ENCODE measurements at places on chromosomes 13 and 19. TPM values are rescaled to one million over a fixed set of nuclear protein-coding genes. Genes with fewer than 3 reads are reported as not detected.

- no peak overlapping the region for H3K27ac ChIP-seq
- no peaks in the 10 kb centered on the region for H3K36me3 ChIP-seq
- no peak overlapping the region for H3K4me3 ChIP-seq
- no peaks in the 10 kb centered on the region for H3K27me3 ChIP-seq
- DNase-seq = no peak
Observed at GRCh38 chr13:61144301-61144700, 271.3 kb downstream of the PCDH20 start.

Gene SHISA7
- not detected for total RNA-seq

DNA sequence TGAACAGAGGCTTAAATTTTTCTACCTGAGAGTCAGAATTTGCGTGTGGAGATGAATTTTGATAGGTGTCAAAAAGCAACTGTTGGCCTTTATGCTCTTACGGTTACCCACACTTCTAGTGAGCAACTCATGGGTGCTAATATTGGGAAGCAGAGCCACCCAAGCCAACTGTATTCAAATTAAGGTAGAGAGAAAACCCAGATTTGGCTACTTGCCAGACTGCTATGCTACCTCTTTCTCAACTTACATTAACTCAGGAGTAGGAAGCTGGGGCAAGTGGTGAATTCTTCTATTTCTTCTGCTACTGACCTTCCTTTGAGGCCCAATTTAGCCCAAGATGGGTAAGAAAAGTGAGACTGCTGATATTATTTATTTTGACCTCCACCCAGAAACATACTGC is 83.9 kb downstream of the OLFM4 start:
- DNase-seq = no peak
- H3K36me3 ChIP-seq = no peaks in the 10 kb centered on the region
- H3K4me3 ChIP-seq = no peak overlapping the region
- H3K27ac ChIP-seq = no peak overlapping the region
- H3K4me1 ChIP-seq = no peaks in the 10 kb centered on the region

DNA sequence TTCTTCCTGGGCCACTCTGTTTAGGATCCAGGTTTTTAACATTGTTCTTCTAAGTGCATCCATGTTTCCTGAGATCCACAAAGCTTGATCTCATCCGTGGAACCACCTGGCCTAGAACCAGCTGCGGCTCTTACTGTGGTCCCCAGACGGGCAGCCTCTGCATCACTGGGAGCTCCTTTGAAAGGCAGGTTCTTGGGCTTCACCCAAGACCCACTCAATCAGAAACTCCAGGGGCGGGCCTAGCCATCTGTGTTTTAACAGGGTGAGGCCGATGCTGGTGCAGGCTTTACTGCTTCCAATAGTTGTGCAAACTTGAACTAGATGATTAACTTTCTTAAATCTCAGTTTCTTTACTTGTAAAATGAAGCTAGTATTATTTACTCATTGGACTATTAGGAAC is 605.7 kb downstream of the FGF9 start:
- no peaks in the 10 kb centered on the region for H3K27me3 ChIP-seq
- no peak for DNase-seq
- no peaks in the 10 kb centered on the region for H3K36me3 ChIP-seq
- no peak overlapping the region for H3K4me3 ChIP-seq

Gene ADGRE3
- total RNA-seq = not detected

Gene MYO1F
- total RNA-seq = 14.3 TPM

DNA sequence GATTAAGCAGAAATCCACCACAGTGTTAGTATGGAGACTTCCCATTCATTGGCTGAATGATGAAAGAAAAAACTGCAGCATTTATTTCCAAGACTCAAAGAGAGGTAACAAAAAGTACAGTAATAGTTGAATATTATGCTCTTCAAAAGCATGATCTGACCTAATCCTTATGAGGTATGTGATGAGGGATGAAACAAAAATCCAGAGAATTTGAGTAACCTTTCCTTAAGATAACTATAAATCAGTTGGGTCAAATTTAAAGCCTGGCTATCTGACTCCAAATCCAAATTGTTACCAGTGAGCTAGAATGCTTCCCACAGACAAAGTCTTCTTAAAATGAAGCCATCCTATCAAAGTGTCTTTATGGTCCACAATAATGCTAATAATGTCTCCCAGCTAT is 38.1 kb downstream of the NUFIP1 start:
- no peak for DNase-seq
- peaks cover 9% of the 10 kb centered on the region for H3K4me1 ChIP-seq
- H3K4me3 ChIP-seq = no peak overlapping the region
- no peaks in the 10 kb centered on the region for H3K36me3 ChIP-seq

DNA sequence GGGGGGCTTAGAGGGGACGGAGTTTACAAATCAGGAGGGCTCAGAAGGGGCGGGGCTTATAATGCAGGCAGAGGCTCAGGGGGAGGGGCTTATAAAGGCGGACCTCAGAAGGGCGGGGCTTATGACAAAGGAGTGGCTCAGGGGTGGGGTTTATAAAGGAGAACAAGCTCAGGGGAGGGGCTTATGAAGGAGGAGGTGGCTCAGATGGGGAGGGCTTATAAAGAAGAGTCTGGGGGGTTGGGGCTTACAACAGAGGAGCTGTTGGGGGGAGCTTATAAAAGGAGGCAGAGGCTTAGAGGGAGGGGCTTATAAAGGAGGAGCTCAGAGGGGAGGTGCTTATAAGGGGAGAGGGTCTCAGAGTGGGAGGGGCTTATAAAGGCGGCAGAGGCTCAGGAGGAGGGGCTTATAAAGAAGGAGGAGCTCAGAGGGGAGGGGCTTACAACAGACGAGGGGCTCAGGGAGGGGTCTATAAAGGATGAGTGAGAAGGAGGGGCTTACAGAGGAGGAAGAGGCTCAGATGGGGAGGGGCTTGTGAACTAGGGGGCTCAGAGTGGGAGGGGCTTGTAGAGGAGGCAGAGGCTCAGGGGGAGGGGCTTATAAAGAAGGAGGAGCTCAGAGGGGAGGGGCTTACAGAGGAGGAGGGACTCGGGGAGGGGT is 1.0 kb downstream of the SMIM24 start:
- H3K27me3 ChIP-seq = peaks cover 4% of the 10 kb centered on the region
- no peak for DNase-seq
- no peak overlapping the region for H3K4me3 ChIP-seq
- H3K4me1 ChIP-seq = no peaks in the 10 kb centered on the region
- no peaks in the 10 kb centered on the region for H3K36me3 ChIP-seq
- H3K27ac ChIP-seq = no peak overlapping the region

GRCh38 chr19:16867211-16867610 is 21.6 kb upstream of the F2RL3 start:
- no peak overlapping the region for H3K4me3 ChIP-seq
- H3K27ac ChIP-seq = no peak overlapping the region
- DNase-seq = no peak
- no peaks in the 10 kb centered on the region for H3K4me1 ChIP-seq
- H3K27me3 ChIP-seq = no peaks in the 10 kb centered on the region

Gene ACP5
- total RNA-seq = 12.2 TPM

DNA sequence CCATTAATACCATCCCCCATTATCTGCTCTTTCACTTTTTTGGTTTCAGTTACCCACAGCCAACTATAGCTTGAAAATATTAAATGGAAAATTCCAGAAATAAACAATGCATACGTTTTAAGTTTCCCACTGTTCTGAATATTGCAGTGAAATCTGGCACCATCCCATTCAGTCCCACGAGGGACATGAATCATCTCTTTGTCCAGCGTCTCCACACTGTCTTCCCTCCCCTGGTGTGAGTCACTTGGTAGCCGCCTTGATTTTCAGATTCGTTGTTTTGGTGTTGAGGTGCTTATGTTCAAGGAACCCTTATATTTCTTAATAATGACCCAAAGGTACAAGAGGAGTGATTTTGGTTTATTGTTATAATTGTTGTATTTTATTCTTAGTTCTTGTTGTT is 246.1 kb downstream of the DCT start:
- no peak overlapping the region for H3K27ac ChIP-seq
- no peaks in the 10 kb centered on the region for H3K36me3 ChIP-seq
- DNase-seq = no peak
- no peaks in the 10 kb centered on the region for H3K27me3 ChIP-seq
- no peak overlapping the region for H3K4me3 ChIP-seq
